ENCODE measurements at places on chromosomes 4 and X. TPM values are rescaled to one million over a fixed set of nuclear protein-coding genes. Genes with fewer than 3 reads are reported as not detected.

Gene TEX13D
- total RNA-seq, result not detected

- DNase-seq, result no peak
Measured at GRCh38 chr4:118834070-118834469, 1.9 kb downstream of the SEC24D start.

GRCh38 chrX:86322913-86323312 lies 174.7 kb downstream of the DACH2 start:
- DNase-seq, result no peak

DNA sequence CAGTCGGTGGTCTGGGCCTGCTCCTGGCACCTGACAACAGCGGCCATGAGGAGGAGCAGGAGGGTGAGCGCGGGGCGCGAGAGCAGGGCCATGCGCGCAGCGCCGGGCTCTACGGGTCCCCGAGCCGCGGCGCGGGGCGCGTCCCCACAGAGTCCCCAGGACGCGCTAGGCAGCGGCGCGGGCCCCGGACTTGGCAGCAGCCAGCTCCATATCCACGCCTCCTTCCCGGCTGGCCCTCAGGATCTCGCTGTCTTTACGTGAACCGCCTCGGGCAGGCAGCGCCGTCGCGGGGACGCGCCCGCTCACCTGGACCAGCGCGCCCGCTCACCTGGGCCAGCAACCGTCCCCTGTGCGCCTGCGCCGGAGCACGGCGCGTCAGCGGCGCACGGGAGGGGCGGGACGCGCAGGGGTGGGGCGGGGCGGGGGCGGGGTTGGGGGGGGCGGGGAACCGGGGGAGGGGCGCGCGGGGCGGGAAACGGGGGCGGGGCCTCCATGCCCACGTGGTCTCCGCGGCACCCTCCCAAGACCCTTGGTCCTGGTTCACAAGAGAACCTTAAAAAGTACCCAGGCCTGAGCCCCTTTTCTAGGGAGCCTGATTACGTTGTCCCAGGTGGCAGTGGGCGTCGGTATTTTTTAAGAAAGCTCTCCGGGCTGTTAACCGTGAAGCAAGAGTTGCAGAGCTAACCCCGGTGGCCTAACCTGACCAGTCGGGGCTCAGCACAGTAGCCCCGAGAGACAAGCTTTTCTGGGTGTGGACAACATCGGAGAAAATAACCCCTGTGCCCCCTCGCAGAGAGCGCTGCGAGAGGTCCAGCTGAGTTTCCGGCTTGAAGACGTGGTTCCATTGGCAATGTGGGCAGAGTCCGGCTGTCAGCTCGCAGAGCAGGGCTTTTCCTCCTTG lies at the start of gene PLA2G12A:
PLA2G12A (minus strand) TSS at position 353 of the 901 bp plus-strand sequence; CDS start at position 92, 261 bp downstream.
- peak; percentile 83 for DNase-seq

- DNase-seq, result no peak
Measured at GRCh38 chr4:132691026-132691425, 458.1 kb upstream of the PCDH10 start.

Data from ureter (tissue), 1 donor.